Activated naive CD4-positive, alpha-beta T cell treated with Interleukin-2 at 50 U/mL for 16 hours (primary cell): ENCODE measurements at places on chromosomes 4 and X.

DNA sequence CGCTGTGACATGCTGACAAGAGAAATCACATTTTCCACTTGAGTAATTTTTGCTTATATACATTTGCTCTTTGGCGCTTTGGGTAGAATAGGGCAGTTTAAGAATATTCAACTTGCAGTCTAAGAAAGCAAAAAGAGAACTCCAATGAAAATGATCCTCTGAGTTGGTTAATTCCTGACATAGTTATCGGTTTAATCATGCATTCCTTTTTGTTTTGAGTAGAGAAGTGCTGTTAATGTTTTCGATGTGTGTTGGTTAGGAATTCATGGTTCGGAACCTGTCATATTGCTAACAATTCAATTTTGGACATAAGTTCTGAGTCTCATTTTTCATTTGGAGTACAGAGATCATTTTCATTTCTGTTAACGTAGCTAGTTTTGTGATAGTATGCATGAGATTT lies 700.6 kb upstream of the PITX2 start:
- DNase-seq: no peak

DNA sequence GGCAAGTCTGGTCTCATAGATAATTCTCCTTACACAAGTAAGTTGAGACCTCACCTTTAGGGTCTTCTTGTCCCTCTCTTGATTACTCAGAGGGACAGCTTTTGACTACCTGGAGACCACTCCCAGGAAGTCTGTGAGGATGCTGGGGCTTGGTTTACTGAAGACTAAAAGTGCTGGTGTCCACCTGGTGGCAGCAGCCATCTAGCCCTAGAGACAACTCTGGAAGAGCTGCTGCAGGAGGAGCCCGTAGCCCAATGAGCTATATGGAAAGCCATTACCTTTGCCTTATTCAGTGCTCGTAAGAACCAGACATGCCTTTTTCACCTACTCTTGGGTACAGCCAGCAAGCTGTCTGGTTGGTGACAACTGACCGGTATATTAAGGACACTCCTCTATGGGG lies 7.3 kb downstream of the FGFBP2 start:
- DNase-seq: no peak

- no peak for DNase-seq
Observed at GRCh38 chr4:155748039-155748438, 10.8 kb upstream of the GUCY1B1 start.

DNA sequence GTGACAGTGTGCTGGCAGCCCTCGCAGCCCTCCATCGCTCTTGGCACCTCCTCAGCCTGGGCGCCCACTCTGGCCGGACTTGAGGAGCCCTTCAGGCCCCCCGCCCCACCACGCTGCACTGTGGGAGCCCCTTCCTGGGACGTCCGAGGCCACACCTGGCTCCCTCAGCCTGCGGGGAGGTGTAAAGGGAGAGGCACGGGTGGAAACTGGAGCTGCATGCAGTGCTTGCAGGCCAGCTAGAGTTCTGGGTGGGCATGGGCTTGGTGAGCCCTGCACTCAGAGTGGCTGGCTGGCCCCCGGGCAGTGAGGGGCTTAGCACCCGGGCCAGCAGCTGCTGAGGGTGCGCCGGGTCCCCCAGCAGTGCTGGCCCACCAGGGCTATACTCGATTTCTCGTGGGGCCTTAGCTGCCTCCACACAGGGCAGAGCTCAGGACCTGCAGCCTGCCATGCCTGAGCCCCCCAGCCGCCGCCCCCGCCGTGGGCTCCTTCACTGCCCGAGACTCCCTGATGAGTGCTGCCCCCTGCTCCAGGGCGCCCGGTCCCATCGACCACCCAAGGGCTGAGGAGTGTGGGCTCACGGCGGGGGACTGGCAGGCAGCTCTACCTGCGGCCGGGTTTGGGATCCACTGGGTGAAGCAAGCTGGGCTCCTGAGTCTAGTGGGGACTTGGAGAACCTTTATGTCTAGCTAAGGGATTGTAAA lies 1672.7 kb upstream of the PCDH7 start:
- no peak for DNase-seq

GRCh38 chr4:145034727-145035211 lies 63.2 kb downstream of the ANAPC10 start:
- no peak for DNase-seq

DNA sequence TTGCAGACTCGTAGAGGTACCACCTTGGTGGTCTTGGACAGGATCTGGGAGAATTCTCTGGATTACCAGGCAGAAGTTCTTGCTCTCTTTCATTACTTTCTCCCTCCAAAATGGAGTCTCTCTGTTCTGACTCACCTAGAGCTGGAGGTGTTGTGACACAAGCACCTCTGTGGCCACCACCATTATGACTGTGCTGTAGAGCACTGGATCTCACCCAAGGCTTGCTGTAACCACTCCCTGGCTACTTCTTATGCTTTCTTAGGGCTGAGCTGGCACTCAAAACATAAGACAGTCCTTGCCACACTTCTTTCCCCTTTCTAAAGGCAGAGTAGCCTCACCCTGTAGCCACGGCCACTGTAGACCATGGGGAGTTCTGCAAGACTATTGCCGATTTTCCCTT lies 296.6 kb upstream of the DIPK2B start:
- no peak for DNase-seq

- no peak for DNase-seq
Observed at GRCh38 chrX:152821145-152821765, 9.3 kb downstream of the CETN2 start.

- no peak for DNase-seq
Observed at GRCh38 chr4:124658795-124659194, 53.7 kb downstream of the ANKRD50 start.

DNA sequence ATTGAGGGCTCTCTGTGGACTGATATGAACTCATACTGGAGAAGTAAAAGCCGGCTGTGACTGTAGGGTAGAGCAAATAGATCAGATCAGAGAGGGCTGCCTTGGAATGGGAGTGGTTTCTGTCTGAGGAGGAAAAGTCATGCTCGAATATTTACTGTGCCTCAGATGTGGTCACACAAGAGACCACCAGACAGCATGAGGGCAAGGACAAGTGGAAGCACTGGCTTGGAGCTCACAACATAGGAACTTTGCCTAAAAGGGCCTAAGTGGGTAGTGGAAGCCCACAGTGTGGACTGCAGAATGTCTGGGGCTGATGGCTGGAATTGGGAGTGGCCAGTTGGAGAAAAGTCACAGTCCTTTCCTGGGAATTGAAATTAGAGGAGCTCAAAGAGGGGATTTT lies 19.8 kb downstream of the GLRB start:
- DNase-seq: no peak

- no peak for DNase-seq
Observed at GRCh38 chr4:122666527-122667245, 45.8 kb upstream of the IL21 start.

- no peak for DNase-seq
Observed at GRCh38 chr4:185017964-185018772, at the start of gene HELT. TSS of gene HELT (plus strand) at chr4:185018490. CDS start at chr4:185018929, 439 bp downstream.

DNA sequence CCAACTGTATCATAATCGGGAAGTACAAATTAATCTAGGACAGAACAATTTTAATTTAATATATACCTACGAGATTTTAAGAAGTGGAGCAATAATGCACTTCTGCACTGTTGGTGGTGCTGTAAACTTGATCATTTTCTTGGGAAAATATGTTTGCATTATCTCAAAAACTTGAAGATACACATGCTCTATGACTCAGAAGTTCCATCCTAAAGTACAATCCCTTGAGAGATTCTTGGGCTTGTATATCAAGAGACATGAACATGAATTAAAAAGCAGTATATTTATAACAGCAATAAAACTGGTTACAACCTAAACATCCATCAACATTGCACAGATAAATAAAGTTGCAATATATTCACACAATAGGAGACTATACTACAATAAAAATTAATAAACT lies 168.8 kb downstream of the CLCN4 start:
- no peak for DNase-seq

- no peak for DNase-seq
Observed at GRCh38 chr4:3082925-3083515, 8.5 kb downstream of the HTT start.

- DNase-seq: no peak
Observed at GRCh38 chr4:48854982-48855381, 24.1 kb downstream of the OCIAD1 start.

GRCh38 chrX:101287402-101287801 lies 3.7 kb downstream of the TAF7L start:
- no peak for DNase-seq

GRCh38 chr4:8079916-8080753 lies 78.5 kb downstream of the ABLIM2 start:
- no peak for DNase-seq

DNA sequence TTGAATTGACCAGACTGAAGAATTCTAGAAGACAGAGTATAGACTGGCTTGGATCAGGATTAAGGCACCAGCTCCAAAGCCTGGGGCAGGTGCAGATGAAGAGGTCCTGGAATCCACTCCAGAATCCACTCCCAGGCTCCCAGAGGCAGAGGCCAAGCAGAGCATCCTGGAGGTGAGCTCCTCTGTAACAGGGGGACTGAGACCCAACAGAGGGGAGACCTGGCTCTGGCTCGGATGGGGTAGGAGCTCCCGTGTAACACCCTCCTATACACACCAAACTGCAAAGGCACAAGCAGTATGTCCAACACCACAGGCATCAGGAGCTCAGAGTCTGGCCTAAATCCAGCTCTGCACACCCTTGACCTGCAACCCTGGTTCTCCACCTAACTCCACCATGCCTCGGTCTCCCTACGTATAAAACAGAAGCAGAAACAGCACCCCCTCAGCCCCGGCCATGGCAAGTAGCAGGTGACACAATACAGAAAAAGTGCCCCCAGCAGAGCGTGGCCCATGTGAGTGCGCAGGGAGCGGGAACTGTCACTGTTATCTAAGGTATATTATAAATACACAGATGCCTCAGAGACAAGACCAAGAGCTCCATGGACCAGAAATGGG lies 14.9 kb downstream of the RNF212 start:
- DNase-seq: no peak

DNA sequence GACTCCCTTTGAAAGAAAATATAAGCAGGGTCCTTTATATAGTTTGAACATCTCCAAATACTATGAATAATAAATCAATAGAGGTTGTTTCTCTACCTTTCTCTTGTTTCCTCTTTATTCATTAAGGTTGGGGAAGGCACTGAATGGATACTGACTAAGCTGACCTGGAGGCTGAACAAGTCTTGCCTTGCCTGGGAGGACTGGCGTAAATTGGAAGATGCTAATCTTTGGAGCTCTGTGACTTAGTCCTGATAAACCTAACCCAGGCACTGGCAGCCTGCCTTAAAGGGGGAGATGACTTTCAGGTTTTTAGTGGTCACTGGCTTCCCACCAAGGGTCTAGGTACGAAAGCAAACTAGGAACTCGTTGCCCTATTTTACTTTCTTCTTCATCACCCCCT lies 10.5 kb downstream of the CCDC160 start:
- DNase-seq: no peak

DNA sequence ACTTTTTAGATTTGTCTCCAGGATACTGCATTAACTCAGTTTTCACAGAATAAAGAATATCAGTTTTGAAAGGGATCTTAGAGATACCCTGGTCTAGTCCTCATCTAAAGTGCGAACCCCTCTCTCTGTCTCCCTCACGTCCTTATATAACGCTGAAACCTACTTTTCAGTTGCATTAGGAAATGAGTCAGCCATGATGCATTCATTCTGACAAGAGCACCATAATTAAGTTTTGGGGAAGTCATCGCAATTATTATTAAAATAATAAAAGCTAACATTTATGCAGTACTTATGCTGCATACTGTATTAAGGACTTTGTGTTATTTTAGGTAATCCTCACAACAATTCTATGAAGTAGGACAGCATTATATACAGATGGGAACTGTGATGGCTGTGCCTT lies 116.1 kb downstream of the REELD1 start:
- no peak for DNase-seq

GRCh38 chr4:148273501-148273986 lies 168.7 kb downstream of the NR3C2 start:
- no peak for DNase-seq

- no peak for DNase-seq
Observed at GRCh38 chr4:11451716-11452115, 23.0 kb upstream of the HS3ST1 start.

- DNase-seq: no peak
Observed at GRCh38 chr4:76341063-76341462, 34.5 kb downstream of the STBD1 start.

DNA sequence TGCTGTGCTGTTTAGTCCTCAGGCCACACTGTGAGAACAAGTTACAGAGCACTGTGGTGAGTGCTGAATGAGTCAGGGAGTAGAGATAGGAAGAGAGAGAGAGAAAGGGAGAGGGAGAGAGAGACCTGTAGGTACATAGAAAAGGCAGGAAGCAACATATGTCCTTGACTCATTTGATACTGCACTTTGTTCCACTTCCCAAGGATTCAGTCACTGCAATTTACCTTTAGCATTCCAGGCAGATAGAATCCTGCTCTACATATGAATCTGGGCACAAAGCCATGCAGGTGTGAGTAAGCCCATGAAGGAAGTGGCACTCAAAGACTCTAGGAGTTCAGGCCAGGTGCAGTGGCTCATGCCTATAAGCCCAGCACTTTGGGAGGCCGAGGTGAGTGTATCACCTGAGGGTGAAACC lies 1.0 kb upstream of the DAPP1 start:
- DNase-seq: no peak

- no peak for DNase-seq
Observed at GRCh38 chr4:164154416-164154815, 599.5 kb upstream of the SMIM31 start.

- no peak for DNase-seq
Observed at GRCh38 chr4:38076153-38076669, 116.0 kb downstream of the PTTG2 start.

- peak; percentile 27 for DNase-seq
Observed at GRCh38 chr4:39043861-39044363, 11.7 kb upstream of the TMEM156 start.

- DNase-seq: no peak
Observed at GRCh38 chrX:132144061-132144460, 16.2 kb upstream of the FRMD7 start.

DNA sequence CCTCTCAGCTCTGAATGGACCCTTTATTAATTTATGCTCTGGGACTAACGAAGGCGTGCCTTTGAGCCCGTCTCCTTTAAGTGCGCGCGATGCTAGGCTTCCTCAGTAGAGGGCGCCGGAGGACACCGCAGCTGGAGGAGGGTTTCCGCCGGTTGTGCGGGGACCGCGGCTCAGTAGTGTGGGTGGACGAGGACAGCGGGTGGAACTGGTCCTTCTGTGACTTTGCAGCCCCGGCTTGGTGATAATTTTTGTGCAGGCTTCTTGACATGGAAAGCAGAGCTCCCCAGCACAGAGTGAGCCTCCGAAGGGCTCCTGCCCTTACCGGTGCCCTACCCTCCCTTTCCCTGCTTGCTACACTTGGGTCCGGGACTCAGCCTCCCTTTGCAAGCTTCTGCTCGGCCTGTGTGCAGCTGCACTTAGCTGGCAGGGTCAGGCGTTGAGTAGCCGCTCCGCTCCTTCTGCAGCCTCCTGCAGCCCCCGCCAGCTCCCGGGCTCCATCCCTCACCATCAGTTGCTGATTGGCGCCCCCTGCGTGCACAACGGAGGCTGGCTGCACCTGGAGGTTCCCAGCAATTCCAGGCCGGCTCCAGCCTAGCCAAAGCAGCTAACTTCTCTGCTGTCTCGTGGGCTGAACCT lies 26.8 kb upstream of the BOD1L1 start:
- DNase-seq: peak; percentile 83

DNA sequence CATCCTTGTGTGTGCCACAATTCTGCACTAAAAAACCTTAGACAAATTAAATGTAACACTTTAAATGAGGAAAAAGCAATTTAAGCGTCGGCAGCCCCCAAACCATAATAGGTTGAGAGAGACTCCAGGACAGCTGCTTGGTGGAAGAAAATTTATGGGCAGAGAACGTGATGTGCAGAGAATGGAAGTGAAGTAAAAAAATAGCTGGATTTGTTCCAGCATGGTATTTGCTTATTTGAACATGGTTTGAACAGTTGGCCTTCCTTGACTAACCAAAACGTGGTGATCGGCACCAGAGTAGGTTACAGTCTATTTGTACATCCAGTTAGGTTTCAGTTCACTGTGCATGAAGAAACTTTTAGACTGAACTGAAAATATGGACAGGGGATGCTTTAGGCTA lies 343.0 kb upstream of the CPEB2 start:
- no peak for DNase-seq
